ENCODE measurements at places on chromosomes 7 and 10.

DNA sequence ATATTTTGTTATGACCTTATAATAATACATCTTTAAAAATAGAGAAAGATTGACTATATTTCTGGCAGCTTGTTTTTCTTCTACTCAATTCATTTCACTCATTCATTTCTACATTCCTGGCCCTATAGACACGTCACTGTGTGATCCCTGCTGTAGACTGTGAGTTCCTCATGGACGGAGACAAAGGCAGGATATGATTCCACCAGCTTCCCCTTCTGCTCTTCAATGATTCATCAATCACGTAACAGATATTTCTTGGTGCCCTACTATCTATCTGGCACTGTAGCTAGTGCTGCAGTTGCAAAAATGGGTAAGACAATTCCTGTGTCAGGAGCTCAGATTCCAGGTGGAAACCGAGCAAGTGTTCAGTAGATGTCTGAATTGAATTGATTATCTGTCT, 415.0 kb downstream of the SFMBT2 start:
- no peak for DNase-seq

GRCh38 chr10:69327463-69328379, 49.4 kb downstream of the HK1 start:
- DNase-seq: peak; percentile 62

DNA sequence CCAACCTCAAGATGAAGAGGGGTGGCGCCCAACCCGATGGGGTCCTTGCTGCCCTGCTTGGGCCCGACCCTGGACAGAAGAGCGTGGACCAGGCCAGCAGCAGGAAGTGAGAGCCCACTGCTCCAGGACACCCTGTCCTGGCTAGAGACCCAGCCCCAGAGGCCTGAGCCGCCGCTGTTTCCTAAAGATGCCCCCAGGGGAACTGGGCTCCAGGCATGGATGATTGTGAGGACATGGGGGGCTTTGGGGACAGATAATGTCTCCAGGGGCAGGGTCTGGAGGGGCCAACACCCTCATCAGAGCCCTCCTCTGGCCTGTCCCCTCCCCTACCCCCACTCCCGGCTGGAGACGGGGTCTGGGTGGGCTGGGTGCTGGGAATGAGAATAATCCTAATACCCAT, 71.7 kb downstream of the MYL10 start:
- peak; percentile 0 for DNase-seq

DNA sequence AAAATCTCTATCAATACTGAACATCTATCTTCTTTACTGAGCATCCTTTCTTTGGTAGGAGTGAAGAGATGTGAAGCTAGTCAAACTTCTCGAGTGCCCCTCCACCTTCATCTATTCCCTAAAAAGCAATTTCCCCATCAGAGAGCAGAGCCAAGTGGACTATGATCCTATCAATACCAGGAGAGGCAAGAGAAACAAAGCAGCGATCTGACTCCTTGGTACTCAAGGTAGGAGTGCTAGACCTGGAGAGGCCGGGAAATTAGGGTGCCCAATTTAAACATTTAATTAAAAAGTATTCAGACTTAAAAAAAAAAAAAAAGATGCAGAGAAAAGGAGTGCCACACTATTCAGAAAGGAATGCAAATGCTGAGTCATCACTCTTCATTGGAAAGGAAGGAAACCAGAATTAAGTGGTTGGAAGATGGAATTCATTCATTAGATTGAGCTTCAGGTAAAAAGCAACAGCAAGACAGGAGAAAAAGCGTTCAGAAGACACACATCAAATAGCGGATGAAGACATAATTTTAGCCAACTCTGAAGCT, 1.6 kb downstream of the TIAL1 start:
- DNase-seq: no peak

DNA sequence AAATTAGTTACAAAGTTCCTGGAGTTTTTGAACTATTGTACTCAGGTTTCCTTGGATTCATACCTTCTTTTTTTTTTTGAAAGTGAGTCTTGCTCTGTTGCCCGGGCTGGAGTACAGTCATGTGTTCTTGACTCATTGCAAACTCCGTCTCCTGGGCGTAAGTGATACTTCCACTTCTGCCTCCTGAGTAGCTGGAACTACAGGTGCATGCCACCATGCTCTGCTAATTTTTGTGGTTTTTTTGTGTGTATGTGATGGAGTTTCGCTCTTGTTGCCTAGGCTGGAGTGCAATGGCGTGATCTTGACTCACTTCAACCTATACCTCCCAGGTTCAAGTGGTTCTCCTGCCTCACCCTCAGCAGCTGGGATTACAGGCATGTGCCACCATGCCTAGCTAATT, 22.3 kb downstream of the MCM10 start:
- no peak for DNase-seq

DNA sequence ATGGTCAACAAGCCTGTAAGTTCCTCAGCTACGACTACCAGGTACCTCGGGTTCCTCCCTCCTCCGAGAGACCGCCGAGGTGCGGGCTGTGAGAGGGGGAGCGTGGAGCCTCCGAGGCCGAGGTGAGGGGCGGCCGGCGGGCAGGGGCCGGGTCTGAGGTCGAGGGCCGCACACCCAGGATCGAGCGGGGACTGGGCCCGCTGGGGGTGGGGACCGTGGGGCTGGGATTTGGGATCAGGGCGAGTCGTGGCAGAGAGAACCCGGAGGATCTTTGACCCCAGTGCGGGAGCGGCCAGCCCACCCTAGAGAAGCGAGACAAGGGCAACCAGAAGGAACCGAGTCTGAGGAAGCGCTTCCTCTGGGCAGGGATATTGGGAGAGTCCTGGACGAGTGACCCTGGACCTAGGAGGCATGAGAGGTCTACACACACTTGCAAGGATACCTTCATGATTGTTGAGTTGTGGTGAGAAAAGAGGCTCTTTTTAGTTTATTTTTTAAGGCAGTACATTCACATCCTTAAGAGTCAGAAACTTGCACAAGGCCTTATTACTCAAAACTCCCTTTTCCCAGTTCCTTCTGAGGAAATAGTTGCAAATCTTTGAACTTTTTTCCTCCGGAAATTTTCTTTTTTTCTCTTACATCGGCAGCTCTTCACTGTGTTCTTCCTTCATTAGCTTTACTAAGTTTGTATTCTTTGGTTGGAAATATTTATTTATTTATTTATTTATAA, 395 bp downstream of the ZNF487 start:
- DNase-seq: no peak

GRCh38 chr10:68231106-68231816, 652 bp downstream of the ATOH7 start:
- peak; percentile 38 for DNase-seq

- no peak for DNase-seq
These were observed 88.2 kb downstream of the RGS10 start for GRCh38 chr10:119454316-119454715.

- DNase-seq: no peak
These were observed 9.3 kb upstream of the OR6V1 start for GRCh38 chr7:143042790-143043271.

DNA sequence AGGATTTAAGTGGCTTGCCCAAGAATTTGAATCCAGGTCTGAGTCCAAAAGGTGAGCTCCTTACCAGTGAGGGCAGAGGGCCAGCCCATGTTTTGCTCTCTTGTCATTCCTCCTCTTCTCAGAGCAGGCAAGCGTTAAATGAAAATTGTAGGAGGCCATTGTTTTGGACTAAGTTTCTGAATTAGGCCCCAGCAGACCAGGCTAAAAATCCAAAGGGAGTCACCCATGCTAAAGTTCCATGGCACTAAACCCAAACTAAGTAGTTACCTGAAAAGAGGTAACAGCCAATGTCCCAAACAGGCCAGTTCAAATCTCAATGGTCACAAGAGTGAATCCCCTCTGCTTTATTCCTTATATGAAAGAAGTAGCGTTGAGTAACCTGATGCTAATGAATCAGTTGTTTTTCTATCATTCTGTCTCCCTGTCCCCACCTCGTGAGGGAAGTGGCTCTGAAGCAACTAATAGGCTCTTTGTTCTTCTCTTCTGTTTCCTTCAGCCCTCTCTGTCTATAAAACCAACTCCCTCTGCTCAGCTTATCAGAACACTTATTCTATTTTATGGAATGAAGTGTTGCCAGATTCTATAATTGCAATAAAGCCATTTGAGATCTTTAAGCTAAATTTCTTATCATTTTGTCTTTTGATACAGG, 17.5 kb upstream of the CDH23 start:
- no peak for DNase-seq

DNA sequence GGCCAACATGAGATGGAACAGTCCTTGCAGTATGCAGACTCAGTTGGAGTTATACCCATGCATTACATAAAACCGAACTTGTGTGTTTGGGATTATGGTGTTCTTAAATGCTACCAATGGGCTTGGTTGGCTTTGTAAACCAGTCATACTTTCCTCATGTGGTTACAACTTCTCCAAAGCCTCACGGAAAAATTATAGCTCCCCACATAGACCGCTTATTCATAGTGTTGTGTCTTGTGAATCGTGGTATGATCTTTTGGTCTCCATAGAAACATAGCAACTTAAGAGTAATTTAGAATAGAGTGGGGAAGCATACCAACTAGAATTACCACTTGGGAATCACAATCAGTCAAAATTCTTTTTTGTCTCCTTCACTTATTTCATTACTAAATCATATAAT, 112.3 kb upstream of the FZD1 start:
- no peak for DNase-seq

DNA sequence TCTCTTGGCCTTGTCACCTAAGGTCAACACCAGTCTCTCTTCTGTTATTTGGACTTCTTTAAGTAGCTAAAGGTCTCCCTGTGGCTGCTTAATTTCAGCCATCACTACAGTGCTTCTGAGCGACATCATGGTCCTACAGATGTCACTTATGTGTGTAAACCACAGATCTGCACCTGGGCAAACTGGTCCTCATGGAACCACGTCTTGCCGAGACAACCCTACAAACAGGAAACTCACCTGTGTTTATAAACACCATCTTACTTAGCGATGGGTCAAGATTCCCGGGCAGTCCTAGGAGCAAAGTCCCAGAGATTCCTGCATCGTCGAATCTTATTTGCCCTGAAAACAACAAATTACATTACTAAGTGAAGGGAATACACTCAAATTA, 27.8 kb downstream of the KLF6 start:
- DNase-seq: peak; percentile 33

DNA sequence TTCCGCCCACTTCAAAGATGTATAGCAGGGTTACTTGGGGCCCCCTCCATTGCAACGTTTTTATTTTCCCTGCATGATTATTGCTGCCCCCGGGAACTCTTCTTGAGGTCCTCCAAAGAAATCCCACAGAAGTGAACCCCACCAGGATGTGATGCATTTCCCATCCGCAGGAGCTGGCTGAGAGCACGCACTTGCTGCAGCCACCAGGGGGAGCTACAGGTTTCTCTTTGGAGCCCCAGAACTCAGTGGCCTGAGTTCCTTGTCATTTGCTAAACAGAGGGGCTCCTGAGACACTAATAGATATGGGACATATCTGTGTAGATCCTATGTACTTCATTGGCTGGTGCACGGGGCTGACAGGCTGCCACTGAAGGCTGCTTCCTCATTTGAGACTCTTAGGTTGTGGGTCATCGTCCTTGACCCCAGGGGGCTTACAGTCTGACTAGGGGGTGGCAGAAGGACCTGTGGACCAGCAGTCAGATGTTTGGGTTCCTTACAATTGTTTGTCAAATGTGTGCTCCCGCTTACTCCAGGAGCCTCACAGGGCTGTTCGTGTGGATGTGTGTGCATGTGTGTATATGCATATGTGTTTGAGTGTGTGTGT, 52.3 kb upstream of the ENO4 start:
- DNase-seq: peak; percentile 83

GRCh38 chr10:63161592-63161991, 28.5 kb downstream of the NRBF2 start:
- DNase-seq: no peak

GRCh38 chr7:103011650-103012049, 62.9 kb downstream of the FBXL13 start:
- no peak for DNase-seq

DNA sequence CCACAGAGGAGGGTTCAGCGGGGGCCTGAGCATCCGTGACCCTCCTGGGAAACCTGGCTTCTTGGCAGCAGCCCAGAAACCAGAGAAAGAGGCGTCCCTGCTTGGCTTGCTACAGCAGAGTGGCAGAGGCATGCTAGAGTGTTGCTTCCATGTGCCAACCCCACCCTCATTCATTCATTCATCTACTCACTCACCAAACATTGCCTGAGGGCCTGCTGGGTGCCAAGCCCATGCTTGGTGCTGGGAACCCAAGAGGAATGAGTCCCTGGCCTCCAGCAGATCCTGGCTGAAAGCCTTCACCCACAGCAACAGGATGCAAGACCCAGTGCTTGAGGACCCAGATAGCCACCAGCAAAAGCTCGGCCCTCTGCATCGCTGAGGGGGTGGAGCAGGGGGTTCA, 129.0 kb downstream of the CDH23 start:
- DNase-seq: no peak

GRCh38 chr10:10989669-10990068, 28.0 kb upstream of the CELF2 start:
- DNase-seq: no peak

- DNase-seq: peak; percentile 12
These were observed 69.4 kb downstream of the GOLGA7B start for GRCh38 chr10:97919012-97919411.

Measured in activated naive CD4-positive, alpha-beta T cell treated with anti-CD3 and anti-CD28 coated beads for 36 hours (primary cell).